ENCODE measurements at places on chromosomes 12 and 14.
A peak's percentile ranks its signal among the peaks of the same experiment; 100 is the strongest.

- no peak for DNase-seq
Observed at GRCh38 chr14:71396050-71396677, 488.9 kb downstream of the PCNX1 start.

- no peak for DNase-seq
Observed at GRCh38 chr12:97140355-97140754, 233.3 kb downstream of the NEDD1 start.

DNA sequence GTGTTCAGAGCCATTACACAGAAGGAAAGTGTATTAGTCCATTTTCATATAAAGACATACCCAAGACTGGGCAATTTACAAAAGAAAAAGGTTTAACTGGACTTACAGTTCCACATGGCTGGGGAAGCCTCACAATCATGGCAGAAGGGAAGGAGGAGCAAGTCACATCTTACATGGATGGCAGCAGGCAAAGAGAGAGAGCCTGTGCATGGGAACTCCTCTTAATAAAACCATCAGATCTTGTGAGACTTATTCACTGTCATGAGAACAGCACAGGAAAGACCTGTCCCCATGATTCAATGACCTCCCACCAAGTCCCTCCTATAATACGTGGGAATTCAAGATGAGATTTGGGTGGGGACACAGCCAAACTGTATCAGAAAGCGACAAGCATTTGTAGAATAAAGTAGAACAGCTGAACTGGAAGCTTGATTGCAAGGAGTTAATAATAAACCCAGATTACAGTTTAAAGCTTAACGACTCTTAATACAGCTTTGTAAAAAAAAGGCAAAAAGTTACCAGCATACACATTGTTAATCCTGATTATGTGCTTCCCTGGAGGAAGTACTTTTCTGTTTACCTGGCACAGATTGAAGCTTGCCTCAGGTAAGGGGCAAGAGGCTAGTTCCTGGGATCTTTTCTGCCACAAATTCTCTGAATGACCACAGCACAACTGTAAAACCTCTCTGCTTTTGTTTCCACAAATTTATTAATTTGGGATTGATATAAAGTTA is 18.1 kb upstream of the STON2 start:
- DNase-seq, result no peak

DNA sequence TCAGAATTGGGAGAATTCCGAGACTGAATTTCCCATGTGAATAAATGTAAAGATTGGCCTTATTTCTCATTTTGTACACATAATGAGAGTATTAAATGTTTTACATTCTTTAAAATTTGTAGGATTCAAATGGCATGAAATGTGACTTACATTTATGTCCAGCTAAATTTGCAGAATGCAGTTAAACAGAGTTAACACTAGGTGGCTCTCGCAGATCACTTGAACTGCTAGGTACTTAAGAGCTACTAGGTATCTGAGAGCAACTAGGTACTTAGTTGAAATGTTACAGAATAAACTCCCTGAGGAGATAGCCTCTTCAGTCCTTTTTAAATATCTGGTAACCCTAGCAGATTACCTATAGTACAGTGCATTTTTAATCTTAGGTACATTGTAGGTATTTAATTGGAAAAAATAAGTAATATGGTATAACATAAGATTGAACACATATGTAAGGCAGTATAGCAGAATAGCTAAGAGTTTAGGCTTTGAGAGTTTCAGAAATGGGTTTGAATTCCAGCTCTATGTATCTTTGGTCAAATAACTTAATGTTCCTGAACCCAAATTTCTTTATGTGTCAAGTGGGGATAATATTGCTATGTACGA is 73.8 kb downstream of the KIAA0586 start:
- no peak for DNase-seq

GRCh38 chr14:75969891-75970290 is 11.9 kb downstream of the TGFB3 start:
- no peak for DNase-seq

DNA sequence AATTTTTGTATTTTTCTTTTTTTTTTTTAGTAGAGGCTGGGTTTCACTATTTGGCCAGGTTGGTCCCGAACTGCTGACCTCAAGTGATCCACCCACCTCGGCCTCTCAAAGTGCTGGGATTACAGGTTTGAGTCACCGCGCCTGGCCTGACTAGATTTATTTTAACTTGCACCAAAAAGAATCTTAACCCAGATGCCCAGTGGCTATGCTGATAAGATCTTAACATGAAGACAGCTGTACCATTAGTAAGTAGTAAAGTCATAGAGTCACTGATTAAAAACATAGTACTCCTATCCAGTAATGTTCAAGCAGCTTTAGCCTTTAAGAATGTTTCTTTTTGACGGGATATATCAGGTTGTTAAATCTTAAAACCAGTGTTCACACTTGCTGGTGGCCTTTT is 1061.8 kb upstream of the FLRT2 start:
- no peak for DNase-seq

DNA sequence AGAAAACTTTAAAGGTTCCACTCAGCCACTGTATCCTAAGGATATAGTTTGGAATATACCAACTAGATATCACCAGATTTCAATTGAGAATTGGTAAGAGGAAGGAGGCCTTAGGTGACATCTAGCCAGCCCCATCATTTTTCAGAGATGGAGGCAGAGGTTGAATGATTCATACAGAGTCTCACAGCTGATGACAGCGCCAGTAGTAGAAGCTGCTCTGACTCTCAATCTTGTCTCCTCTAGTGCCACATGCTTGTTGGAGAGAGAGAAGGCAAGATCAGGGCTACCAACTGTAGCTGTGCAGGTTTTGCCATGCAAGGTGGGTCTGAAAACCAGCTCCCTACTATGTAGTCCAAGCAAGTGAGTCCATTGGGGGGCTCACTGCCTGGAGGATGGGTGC is 6.1 kb downstream of the FRMD6 start:
- DNase-seq, result no peak

GRCh38 chr12:50257236-50258166 is 25.8 kb downstream of the LIMA1 start:
- DNase-seq, result no peak

GRCh38 chr14:105019861-105020814 is 745 bp downstream of the CDCA4 start:
- DNase-seq, result peak; percentile 42

- DNase-seq, result no peak
Observed at GRCh38 chr12:67760586-67761275, 112.2 kb downstream of the DYRK2 start.

GRCh38 chr14:34237081-34237480 is 225.0 kb downstream of the SPTSSA start:
- no peak for DNase-seq

- DNase-seq, result no peak
Observed at GRCh38 chr12:125189015-125189414, 123.8 kb downstream of the AACS start.

GRCh38 chr12:53053218-53054111 is 3.6 kb downstream of the TNS2 start:
- peak; percentile 30 for DNase-seq

All from activated T-helper 1 cell treated with Interleukin-2 at 50 U/mL for 16 hours (primary cell).